ENCODE measurements at places on chromosomes 1 and 21.

GRCh38 chr1:175725684-175726083 lies 17.7 kb downstream of the TNR start:
- no peak for DNase-seq

GRCh38 chr1:192732787-192733186 lies 76.1 kb upstream of the RGS2 start:
- DNase-seq: no peak

GRCh38 chr1:231214918-231215680 lies 25.9 kb upstream of the GNPAT start:
- DNase-seq: no peak

GRCh38 chr1:34879230-34879629 lies 19.7 kb upstream of the SMIM12 start:
- DNase-seq: no peak

DNA sequence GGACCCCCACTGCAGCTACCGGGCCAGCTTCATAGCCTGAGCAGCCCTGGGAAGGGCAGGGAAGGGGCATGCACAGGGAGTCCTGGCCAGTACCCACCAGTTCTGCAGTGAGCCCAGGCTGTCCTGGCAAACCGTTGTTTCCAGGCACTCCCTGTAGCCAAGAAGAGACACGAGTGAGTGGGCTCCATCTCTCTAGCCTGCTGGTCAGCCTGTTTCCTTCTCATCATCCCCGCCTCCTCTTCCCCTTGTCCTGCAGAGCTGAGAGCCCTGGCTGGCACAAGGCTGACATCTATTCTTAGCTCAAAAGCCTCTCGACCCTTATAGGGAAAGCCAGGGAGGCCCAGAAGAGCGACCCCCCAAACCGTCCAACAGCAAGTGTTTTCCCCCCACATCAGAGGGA lies 28.7 kb downstream of the COL16A1 start:
- no peak for DNase-seq

DNA sequence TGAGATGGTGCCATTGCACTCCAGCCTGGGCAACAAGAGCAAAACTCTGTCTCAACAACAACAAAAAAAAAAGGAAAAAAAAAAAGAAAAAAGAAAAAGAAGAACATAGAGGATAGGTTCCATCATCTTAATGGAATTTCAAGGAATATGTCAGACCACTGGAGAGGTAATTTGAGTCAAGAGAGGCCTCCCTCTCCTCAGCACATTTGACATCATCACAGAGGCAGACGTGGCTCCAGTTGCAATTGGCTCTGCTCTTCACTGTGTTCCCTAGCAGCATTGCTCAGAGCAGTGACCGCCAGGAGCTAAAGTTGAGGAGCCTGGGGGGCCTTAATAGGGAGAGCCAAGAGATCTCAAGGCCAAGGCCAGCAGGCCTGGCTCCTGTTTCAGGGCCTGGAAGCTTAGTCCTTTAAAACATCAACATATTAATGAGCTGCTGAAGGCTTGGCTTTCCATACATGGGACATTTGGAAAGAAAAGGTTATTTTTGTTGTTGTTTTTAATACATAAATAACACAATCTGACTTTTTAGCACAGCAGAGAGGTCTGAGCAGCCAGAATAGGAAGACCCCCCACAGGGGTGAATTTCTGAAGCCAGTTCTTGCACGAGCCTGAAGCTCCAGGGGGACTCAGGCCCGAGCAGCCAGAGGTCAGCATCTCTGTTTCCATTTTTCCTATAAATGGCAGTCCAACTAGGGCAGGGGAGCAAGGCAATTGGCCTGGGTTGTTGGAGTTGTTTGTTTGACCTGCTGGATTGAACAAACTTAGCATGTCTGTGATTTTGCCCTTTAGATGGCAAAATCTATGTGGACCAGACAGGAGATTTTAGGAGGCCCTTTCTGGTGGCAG lies 118.3 kb upstream of the FGGY start:
- no peak for DNase-seq

DNA sequence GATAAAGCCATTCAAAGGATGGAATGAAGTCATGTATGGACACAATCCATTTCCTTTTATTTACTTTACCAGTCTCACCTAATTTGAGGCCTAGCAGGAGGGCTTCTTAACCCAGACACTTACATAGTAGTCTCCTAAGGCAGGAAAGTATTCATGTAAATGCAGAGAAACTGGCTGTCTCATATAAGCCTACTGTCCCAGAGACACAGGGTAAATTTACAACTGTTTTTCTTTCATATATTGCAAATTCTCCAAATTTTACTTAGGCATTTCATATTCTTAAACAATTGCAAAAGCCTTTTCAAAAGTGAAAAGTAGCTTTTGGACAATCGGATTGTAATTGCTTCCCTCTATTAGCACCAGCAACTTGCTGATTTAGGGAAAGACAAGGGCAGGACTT lies 29.9 kb downstream of the SPAG17 start:
- DNase-seq: no peak

GRCh38 chr1:201218409-201218808 lies 27.8 kb downstream of the IGFN1 start:
- no peak for DNase-seq

GRCh38 chr1:34060901-34061415 lies 104.1 kb downstream of the CSMD2 start:
- DNase-seq: no peak

DNA sequence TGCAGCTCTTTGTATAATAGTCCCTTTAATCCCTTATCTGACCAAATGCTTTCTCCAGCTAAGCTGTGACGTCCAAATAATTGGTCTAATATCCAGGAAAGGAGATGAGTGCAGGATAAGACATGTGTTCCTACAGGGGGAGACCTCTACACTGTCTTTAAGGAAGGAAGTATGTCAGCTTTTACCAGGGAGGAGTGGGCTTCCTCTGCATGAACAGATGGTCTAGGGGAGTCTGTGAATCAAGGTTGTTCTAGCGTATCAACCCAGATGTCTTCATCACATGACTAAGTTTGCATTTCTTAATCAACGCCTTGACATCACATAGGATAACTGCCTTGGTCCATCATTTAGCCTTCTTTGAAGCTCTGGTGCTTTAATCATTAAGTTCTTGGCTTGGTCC lies 528.2 kb downstream of the MRPL39 start:
- DNase-seq: no peak

- DNase-seq: no peak
Observed at GRCh38 chr1:166676981-166677380, 162.3 kb upstream of the POGK start.

DNA sequence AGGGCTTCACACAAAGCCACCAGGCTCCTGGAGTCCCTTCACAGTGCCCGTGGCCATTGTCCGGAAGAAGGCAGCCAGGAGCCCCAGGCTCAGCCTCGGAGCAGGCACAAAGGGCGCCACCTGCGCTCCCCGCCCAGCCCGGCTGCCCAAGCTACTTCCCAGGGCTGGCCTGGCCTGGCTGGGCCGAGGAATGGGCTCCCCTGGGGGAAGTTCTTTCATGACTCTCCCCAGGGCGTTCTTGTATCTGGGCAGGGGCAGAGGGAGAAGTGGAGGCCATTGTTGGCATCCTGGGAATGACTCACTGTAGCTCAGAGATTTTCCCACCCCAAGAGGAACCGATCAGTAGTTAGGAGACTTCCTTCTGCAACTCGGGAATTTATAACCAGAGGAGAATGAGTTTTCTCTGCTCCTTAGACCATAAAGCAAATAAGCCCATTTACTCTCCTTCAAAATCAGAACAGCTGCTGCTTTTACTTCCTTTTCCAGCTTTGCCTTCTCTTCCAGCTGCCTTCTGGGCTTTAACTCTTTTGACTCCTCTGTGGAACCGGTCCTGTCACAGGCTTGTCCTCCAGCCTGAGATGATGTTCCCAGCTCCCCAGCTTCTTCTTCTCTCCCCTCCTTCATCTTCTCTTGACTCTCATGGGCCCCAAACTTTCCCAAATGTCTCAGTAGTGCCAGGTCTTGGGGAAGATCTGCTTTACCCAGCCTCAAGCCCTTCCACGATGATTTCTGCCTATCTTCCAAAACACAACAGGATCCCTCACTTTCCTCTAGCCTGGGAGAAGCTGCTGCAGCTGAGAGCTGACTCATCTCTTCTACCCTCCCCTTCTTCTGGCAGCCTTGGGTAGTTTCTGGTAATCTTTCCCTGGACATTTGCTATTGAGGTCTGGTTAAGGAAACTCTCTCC lies 118.7 kb upstream of the CD34 start:
- DNase-seq: no peak

GRCh38 chr1:235826102-235826854 lies 40.4 kb downstream of the LYST start:
- no peak for DNase-seq

DNA sequence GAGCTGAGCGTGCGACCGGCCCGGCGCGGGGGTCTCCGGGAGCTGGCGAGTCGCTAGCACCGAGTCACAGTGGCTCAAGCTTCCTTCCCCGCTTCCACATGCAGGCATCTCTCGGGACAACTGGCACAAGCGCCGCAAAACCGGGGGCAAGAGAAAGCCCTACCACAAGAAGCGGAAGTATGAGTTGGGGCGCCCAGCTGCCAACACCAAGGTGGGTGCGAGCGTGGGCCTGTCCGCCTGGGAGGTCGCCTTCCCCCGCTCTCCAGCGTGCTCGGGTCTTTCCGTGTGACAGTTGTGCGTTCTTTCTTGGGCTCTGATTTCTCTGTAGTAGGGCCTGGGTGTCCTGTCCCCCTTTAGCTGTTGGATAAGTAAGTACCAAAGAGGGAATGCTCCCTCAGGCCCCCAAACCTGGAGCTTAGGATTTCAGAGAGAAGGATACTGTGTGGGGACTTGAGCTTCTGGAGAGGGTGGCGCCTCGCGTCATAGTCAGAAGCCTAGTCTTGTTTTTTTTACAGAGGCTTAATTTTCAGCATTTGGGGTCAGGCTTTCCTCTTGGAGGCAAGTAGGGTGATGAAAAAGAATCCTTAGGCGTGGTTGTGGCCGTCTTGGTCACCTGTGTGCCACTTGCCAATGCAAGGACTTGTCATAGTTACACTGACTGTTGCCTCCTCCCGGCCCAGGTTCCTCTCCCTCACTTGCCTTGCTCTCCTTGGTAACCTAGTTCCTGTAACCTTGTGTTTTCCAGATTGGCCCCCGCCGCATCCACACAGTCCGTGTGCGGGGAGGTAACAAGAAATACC lies 790 bp downstream of the RPS8 start:
- DNase-seq: no peak

DNA sequence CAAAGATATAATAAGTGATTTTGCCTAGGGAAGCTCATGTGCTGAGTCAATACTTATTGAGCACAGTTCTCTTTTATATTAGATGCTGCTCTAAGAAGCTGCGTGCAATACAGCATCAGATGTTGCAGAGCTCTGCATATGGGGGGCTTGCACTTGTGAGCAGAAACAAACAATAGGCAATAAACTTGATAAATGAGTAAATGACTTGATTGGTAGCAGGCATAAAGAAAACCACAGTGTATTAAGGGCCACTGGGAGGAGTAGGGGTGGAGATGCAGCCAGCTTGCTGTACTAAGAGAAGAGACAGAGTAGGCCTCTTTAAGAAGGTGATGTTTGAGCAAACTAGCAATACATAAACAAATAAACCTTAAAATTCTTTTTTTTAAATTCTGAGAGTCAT lies 598.5 kb upstream of the ADAMTS5 start:
- no peak for DNase-seq

GRCh38 chr1:36134505-36135329 lies 9.7 kb upstream of the COL8A2 start:
- DNase-seq: no peak

DNA sequence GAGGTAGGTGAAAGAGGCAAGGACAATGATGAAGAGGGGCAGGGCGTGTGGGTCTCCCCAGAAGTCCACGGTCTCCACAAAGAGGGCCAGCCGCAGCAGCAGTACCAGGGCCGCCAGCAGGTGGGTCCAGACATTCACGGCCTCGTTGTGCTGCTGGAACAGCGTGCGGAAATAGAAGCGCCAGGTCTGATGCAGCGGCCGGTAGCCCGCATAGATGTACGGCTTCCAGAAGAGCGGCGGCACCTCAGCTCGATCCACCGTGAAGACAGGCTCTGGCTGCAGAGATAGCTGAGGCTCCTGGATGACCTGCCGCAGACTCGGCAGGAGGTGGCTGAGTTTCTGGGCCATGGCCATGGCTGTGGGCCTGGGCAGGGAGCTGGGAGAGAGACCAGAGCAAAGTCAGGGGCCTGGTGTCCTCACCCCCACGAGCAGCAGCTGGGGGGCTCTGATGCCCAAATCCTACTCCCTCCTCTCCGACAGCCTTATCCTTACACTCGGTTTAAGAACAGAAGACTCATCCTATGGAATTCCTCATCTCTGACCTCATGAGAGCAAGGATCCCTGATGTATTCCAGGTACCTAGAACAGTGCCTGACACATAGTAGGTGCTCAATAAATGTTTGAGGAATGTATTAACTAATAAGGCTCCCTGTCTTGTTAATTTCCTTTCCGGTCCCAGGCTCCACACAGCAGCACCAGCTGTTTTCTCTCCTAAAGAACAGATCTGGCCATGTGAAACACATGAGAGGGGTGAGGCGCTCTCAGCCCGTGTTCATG lies 4.4 kb upstream of the AUNIP start:
- no peak for DNase-seq

GRCh38 chr1:149885339-149886120 lies 13.8 kb upstream of the BOLA1 start:
- DNase-seq: no peak

DNA sequence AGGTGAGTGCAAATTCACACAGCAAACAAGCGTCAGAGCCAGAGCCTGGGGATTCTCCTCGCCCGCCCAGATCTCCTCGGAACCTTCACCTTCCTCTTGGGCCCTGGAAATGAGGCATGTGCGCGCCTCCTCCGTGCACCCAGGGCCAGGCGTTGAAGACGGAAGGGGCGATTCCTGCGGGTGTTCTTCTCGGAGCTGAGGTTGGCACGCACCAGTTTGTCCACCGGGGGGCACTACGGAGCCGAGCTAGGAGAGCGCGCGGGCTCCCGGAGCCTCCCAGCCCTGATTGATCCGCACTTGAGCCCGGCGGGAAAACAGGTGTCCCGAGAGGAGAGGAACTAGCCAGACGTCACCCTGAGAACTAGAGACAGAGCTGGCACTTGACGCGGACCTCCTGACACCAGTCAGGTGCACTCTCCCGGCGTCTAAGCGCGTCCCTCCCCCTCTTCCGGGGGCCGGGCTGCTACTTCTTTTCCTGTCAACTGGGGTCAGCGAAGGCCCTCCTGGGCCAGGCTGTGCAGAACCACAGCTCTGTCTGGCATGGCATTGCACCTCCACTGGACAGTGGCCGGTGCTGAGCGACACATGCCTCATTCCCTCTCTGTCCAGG lies 18.3 kb upstream of the SERINC2 start:
- DNase-seq: peak; percentile 71

GRCh38 chr1:94286864-94287437 lies 49.6 kb upstream of the ARHGAP29 start:
- no peak for DNase-seq

GRCh38 chr1:168146626-168147025 lies 9.9 kb upstream of the GPR161 start:
- no peak for DNase-seq

DNA sequence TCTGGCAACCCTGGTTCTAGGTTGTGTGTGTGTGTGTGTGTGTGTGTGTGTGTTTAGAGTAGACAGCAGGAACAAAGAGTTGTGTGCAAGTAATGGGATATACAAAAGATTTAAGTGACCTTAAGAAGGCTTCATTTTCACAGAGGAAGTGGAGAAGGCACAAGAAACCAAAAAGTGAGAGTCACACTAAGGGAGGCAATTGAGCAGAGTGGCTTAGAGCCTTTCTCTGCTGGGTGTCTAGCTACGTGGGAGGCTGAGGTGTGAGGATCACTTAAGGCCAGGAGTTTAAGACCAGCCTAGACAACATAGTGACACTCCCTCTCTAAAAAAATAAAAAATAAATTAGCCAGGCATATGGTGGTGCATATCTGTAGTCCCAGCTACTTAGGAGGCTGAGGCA lies 44.4 kb upstream of the HAO2 start:
- no peak for DNase-seq

Measured in activated CD4-positive, alpha-beta T cell treated with anti-CD3 and anti-CD28 coated beads for 24 hours (primary cell).